Endothelial cell (in vitro differentiated cells): ENCODE measurements at places on chromosomes 1 and 21. TPM values are rescaled to one million over a fixed set of nuclear protein-coding genes. Genes with fewer than 3 reads are reported as not detected.

DNA sequence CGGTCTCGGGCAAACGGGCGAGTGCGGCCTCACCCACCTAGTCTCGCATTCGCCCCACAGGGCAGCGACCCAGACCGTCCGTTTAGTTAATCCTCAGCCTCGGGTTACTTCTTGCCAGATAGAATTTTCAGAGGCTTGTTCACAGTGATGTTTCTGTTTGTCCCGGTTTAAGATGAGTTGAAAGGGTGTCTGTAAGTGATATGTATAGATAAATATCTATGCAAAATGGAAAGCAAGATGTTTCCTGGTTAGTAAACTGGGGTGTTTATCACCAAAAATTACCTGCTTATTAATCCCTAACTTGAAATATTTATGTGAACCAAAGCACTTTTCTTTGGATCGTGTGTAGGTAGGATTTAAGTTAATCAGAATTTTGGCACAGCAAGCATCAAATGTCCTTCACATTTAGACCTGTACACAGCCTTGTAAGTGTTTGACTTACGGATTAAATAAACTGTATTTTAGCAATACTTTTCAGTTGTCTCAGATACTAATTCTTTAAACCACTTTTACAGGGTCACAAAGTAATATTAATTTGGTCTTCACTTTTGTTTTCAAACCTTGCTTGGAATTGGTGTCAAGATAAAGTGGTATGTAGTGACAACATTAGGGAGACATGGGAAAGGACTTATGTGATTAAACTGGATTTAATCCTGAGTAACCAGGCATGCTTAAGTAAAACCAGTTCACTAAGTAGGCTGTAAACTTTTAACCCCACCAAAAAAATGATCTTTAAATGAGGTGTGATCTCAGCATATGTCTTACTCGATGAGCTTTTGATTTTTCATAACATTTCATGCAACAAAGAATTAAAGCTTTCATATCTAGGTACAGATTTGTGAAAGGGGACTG lies 914 bp downstream of the ZNF326 start:
- no peak for DNase-seq

GRCh38 chr1:23692308-23692871 lies 784 bp downstream of the RPL11 start:
- no peak for DNase-seq

DNA sequence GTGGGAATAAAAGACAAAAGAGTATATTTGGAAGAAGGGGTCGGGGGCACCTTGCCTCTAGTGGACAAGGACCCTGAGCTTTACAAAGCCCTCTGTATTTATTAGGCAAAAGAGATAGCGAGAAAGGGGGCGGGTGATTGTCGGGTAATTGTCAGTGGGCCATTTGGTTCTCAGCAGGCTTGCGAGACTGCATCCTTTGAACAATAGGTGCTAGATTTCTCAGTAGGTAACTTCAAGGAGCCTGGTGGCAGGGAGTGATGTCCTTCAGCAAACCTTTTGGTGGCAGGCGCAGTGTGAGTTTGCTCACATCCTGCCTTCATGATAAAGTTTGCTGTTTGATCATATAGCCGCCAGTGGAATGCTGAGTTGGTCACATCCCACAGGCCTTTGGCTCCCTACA lies 71.4 kb downstream of the AXDND1 start:
- no peak for DNase-seq

Gene MTARC1
- 2.6 TPM for total RNA-seq

Gene TAL1
- 199 TPM for total RNA-seq
